Stimulated activated CD4-positive, alpha-beta T cell treated with anti-CD3 and anti-CD28 coated beads, Interleukin-12 subunit alpha, Interleukin-12 subunit beta, amount 100 ng/mL, for 48 hours (primary cell): ENCODE measurements at places on chromosomes 6 and 20.

DNA sequence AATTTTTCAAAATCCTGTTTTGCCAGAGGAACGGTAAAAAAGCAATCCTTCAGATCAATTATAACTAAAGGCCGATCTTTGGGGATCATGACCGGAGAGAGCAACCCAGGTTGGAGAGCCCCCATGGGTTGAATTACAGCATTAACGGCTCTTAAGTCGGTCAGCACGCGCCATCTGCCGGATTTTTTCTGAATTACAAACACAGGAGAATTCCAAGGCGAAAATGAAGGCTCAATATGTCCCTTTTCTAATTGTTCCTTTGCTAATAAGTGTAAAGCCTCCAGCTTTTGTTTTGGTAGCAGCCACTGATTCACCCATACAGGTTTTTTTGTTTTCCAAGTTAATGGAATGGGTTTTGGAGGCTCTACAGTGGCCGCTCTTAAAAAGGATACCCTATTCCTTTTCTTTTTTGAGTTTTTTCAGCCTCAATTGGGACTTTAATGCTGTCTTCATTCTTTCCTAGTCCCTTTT, 16.9 kb upstream of the PTCRA start:
- DNase-seq: peak; percentile 55

GRCh38 chr6:11730641-11731040, 48.0 kb downstream of the ADTRP start:
- no peak for DNase-seq

GRCh38 chr6:35496036-35496840, 641 bp downstream of the TEAD3 start:
- DNase-seq: no peak

GRCh38 chr6:16279243-16279642, 40.9 kb downstream of the GMPR start:
- DNase-seq: no peak

DNA sequence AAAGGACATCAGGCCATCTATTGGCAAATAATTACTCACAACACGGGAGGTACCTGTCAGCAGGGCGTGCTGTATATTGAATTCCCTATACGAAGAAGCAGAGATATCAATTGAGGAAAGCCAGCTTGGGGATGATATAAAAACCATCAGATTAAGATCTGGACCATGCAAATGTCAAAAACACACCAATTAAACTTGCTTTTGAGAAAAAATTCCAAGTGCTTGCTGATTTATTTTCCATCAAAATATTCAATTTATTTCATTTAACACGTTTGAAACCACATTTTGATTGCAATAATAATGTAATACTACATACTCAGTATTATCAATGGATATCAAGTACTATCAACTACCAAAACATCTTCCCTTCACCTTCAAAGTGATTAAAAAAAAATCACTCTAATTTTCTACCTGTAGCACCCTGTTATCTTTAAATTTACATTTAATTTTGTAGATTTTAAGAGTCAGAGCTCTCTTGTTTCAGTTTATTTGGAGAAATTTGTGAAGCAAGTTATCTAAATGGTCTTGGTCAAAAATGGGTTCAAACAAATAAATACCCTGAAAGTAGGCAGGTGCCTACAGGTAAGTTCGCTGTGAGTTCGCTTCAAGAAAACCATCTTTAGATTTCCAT, 6.8 kb upstream of the TBX18 start:
- DNase-seq: no peak

- DNase-seq: no peak
Measured at GRCh38 chr6:88050140-88050818, 2.6 kb downstream of the SPACA1 start.

- DNase-seq: peak; percentile 55
Measured at GRCh38 chr20:63706852-63707557, 771 bp downstream of the ARFRP1 start.

DNA sequence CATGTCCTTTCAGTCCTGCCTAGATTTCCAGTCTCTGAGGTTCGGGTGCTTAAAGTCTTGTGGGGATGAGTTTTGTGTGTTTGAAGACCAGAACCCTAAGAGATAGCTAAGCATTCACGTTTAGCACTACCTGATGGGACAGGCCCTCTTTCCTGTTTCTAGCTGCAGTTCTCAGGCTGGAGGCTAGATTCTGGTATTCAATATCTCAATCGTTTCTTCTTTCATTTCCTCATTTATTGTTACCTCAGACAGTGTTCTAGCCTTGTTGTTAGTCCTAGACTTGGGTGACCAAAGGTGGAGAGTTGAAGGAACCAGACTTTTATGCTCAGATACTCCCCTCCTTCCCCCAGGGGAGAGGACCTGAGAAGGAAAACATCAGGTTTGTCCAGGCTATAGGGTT, 16.8 kb downstream of the CEP250 start:
- no peak for DNase-seq

DNA sequence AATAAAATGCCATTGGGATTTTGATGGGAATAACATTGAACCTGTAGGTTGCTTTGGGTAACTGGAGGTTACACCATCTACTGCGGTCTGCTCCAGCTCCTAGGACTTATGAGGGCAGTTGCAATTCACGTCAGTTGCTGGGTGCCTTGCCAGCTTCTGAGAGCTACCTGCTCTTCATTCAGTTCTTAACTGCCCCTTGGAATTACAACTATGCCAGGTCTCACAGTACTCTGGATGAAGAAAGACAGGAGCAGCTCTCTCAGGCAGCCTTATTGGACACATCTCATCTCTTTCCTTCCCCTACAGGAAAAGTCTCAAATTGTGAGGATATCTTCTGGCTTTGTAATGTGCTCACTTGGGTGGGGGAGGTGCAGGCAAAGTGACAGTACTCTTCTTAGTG, 1643.3 kb downstream of the GRIK2 start:
- no peak for DNase-seq

GRCh38 chr20:1134355-1134754, 16.0 kb downstream of the PSMF1 start:
- no peak for DNase-seq

DNA sequence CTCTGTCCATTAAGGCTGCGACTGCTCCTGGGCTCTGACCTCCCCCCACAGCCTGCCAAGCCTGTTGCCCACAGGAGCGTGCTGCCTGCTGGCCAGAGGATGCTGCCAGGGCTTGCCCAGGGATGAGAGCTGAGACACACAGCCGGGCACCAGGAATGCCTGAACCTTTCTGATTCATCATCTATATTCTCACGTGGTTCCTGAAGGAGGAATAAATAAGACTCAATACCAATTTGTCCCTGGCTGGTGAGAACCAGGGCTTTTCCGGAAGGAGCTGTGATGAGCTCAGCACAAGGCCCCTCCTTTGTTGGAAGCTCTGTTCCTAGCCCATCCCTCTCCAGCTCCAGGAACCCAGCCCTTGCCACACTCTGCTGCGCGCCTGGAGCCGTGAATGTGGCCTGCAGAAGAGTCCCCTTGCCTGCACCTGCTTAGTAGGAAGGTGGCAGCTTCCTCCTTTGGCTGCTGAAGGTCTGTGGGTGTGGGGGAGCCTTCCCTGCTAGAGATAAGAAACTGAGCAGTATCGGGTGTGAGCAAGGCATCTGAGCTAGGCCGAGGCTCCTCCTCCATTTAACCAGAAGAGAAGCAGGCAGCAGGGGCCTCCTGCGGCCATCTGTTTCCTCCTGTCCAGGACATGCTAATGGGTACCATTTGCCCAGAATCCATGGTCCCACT, 37.9 kb downstream of the SYNDIG1 start:
- DNase-seq: no peak

- DNase-seq: no peak
Measured at GRCh38 chr6:52310932-52311331, 26.4 kb upstream of the MCM3 start.

- DNase-seq: no peak
Measured at GRCh38 chr6:89954721-89955148, 60.5 kb downstream of the GJA10 start.

DNA sequence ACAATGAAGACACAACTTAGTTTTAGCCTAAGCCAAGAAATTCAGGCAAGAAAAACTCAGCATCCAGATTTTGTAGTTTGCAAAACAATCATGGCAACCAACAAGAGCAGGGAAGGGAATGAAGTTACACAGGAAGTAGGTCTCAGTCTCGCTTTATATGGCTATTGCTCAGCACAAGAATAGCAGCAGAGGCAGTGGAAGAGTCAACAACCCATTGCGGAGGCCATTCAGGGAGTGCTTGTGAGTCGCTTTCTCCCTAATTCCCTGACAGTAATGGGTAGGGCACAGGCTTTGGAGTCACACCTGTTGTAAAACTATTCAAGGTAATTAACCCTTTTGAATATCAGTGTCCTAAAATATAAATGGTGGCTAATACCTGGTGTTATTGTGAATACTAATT, 238.5 kb downstream of the HDGFL1 start:
- no peak for DNase-seq

DNA sequence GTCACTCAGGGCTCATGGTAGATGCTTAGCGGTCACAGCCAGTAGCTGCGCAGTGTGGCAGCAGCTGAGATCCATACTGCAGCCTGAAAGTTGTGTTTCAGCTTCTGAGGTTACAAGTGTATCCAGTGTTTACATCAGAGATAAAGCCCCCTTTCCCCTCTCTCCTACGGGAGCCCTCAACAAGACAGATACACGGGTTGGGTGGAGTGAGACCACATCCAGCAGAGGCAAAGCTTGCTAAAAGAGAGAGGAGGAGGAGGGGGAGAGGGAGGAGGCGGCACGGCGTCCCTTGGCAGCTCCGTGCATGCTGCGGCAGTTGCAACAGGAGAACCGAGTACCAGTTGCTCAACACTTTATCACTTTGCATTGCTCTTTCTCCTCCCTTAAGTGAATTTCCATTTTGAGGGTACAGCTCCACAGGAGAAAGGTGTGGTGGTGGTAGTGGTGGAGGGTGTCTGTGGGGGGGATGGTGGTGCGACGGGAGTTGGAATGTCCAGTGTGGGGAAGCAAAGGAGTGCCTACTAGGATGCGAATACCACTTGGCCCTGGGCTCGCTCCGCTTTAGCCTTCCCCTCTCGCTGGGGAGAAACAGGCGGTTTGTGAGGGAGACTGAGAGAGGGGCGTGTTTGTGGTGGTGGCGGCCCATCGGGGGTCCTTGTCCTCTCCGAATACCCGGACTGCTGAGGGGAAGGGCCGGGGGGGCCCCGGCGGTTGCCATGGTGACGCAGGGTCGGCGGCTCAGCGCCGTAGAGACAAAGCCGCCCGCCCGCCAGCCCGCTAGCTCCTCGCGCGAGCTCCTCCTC, 405 bp upstream of the RNF182 start:
- no peak for DNase-seq

DNA sequence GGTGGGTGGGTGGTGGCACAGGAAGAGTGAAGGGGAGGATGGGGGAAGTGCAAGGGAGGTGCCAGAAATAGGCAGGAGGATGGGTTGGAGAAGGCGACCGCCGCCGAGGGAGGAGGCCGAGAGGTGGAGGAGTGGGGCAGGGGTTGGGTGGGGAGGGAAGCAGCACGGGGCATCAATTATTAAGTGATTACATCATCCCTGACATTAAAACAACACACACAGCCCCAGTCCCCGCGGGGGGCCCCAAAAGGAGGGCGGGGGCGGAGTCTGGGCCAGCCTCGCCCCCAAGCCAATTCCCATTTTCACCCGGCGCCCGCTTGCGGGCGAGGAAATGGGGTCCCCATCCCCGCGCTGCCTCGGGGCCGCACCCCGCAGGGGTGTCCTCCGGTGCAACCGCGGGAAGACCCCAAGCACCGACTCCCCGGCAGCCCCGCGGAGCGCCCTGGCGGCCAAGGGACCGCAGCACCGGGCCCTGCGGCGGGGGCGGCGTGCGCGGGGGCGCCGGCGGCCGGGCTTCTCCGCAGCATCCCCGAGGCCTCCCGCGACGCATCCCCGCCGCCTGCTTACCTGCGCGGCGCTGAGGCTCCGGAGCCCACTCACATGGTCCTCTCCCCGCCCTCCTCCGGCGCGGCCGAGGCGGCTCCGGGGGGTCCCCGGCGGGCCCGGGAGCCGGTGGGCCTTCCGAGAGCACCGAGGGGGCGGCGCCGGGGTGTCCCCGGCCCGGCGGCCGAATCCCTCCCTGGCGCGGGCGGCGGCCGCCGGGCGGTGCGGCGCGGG, 663 bp downstream of the FYN start:
- no peak for DNase-seq
